ENCODE measurements at places on chromosomes 5 and 9.

- no peak for DNase-seq
These were observed 1.9 kb downstream of the GDA start for GRCh38 chr9:72151104-72151503.

GRCh38 chr5:73008831-73009230 lies 53.0 kb downstream of the FCHO2 start:
- no peak for DNase-seq

GRCh38 chr5:131545845-131546244 lies 89.2 kb downstream of the RAPGEF6 start:
- DNase-seq, result no peak

GRCh38 chr5:2538169-2538568 lies 213.3 kb downstream of the IRX2 start:
- DNase-seq, result no peak

DNA sequence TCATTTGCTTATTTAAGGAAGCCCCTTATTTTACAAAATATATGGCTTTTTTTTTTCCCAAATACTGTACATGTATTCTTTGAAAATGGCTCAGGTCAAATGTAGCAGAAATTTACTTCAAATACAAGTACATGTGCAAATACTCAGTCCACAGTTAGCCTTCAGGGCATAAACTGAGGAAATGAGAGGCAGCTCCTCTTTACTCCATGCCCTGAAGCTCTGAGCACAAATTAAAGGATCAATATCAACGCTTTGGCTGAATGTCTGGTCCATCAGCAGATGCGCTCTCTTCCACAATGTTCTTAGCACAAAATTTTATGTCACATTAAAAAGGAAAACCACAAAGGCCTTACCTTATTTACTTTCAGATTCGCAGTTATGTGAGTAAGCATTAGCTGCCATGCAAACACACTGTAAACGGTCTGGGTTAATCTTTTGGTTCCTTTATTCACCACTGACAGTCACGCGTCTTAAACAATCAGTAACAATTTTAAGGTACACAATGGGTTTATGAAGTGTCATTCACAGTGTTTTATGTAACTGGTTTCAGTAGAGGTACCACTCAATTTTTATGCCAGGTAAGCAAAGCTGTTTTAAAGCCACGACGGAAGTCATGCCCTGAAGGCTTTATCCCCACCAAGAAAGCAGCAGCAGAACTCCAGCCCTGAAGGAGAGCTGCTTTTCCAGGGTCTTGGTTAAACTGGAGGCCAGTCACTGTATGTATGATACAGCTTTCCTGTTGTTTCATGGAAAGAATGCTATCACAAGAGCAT lies 103.4 kb downstream of the OTULIN start:
- DNase-seq, result peak; percentile 11

DNA sequence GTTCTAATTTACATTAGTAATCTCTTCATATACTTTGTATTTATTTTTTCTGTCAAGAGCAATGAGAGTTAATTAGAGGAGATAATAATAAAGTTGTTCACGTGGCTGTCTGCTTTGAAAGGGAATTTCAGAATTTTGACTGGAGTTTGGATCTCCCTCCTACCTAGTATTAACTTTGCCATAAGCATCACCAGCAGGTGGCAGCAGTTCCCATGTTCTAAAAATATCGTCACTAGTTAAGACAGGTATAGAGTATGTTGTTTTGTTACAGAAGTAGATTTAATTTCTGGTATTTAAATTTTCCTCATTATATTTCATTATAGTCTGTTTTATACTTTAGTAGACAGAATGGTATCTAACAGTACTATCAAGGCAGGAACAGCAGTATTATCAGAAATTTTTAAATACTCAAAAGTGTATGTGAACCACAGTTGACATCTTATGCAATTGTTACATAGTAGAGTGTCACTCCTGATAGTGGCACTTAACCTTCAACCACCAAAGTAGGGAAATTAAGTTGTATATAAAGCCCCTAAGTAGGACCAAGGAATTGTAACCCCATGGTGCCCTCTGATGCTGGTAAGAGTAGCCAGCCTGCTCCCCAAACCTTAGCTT lies 20.4 kb downstream of the GNPDA1 start:
- peak; percentile 81 for DNase-seq

DNA sequence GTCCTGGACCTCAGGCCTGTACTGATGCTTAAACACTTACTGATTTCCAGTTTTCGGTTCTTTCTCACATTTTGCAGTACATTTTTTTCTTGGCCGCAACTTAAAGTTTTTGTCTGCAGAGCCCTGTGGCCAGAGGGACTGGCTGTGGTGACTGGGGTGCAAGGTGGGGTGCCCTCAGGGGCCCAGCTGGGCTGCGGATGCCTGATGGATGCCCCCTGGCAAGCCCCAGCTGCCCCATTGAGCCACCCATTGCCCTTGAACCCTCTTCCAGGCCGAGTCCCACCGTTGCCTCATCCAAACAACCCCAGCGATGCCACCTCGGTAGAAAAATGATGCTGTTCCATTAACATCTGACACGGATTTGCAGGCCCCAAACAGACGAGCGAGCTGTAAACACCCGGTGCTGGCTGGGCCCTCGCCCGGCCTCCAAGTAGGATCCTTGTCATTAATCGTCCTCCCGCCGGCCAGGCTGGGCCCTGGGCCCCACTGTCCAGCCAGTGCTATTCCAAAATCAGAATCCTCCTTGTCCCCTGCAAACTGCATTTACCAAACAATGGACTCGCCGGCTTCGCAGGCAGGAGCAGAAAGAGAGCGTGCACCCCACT lies 107.9 kb downstream of the PHF2 start:
- DNase-seq, result no peak

DNA sequence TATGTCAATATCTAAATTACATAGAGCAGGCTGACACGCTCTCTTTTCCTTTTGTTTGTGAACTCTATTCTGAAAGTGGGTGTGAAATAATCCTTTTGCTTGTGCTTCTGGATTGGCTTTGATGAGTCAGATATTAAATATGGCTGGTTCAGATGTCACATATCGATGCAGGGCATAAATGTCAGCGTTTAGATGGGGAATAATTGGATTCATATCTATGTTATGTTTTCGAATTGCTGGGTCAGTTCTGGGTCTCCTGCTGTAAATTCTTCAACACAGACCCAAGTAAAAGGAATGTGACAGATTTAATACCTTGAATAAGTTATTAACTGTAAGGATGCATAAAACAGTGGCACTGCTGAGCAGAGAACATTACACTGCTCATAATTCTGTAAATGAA lies 118.7 kb upstream of the SNX2 start:
- no peak for DNase-seq

DNA sequence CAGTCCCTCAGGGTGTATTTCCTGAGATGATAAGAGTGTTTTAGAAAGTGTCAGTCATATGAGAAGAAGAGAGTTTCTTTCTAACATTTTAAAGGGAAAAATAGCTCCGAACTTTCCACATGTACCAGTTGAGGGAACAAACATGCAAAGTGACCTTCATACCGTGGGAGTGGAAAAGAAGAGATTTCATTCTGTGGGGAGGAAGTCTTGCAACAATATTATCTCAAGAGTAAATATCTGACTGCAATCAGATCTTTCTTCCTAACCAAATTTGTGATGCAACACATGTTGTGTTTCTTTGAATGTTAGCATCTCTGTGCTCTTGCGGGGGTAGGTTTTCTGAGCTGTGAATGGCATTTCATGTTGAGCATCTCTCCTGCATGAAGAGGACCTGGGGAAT lies 30.6 kb downstream of the ANKRD55 start:
- no peak for DNase-seq

DNA sequence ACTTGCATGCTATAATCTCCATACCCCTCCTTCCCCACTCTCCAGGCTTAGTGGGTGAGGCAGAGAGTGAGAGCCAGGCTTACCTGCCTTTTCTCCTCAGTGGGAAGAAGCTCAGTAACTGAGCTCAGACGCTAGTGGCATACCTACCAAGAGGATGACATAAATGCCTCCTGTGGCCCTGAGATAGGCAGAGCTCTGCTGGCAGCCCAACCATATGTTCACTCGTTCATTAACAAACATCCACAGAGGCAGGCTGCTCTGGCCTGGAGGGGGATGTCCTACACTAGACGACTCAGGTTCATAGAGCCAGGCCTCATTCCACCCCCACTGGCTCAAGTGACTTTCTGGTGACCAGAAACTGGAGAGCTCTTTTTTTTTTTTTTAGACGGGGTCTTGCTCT lies 81.3 kb downstream of the THBS4 start:
- DNase-seq, result no peak

GRCh38 chr5:38576961-38577684 lies 20.7 kb upstream of the LIFR start:
- no peak for DNase-seq

DNA sequence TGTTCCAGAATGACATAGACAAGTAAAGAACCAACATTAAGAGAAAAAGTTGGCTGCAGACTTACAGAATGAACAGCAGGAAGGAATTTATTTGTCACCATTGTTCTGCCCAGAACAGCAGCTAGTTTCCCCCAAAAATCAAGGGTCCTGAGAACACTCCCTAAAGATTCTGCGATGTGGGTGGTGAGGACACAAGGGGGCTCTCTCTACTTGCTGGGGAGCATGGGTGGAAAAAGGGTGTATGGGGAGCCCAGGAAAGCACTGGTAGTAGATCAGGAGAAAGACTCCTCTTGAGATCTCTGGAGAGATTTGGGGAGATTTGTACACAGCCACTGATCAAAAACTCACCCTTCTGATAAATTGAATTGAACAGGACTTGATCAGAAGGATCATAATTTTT lies 316.5 kb downstream of the KCTD16 start:
- no peak for DNase-seq

DNA sequence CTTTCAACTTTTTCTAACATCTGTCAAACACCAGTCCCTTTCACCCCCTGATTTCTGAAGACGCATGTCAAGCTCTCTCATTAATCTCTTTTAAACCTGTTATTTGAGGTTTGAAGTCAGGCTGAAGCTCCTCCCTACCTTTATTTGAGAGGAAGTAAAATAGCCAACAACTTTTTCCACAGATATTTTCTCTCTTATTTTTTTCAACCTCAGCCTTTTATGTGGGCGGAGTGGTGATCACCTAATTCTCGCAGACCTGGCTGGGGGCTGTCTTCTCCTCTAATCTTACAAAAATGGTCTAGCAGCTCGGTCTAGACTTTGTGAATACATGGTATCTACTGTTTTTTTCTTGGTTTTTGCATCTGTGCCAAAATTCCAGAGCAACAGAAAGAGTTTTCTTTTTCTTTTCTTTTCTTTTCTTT lies 395.7 kb upstream of the ACTBL2 start:
- no peak for DNase-seq

DNA sequence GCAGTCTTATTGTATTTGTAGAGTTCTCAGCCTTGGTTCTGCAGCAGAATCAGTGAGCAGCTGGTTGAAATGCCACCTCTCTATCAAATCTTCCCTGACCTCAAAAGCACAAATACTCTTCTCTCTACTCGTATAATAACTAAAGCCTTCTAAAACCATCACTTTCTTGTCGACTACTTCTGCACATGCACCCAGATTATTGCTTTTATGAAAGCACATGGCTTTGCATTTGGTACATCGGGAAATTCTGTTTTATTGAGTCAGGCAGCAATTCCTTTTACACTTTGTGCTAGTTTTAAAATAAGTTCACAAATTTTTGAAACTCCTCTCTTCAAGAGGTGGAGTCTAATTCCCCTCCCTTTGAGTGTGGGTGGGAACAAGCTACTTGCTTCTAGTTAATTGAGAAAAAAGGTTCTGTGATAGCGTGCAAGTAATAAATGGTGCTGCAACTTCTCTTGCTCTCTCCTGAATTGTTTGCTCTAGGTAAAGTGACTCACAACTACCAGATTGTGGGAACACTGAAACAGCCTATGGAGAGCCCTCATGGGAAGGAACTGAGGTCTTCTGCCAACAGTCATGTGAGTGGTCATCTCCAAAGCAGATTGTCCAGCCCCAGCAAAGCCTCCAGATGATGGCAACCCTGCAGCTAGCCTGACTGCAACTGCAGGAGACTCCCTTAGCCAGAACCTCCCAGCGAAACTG lies 66.0 kb upstream of the TAF1L start:
- no peak for DNase-seq

GRCh38 chr5:1570975-1571374 lies 47.2 kb upstream of the LPCAT1 start:
- DNase-seq, result no peak

GRCh38 chr5:154395407-154396106 lies 50.2 kb upstream of the SAP30L start:
- no peak for DNase-seq

DNA sequence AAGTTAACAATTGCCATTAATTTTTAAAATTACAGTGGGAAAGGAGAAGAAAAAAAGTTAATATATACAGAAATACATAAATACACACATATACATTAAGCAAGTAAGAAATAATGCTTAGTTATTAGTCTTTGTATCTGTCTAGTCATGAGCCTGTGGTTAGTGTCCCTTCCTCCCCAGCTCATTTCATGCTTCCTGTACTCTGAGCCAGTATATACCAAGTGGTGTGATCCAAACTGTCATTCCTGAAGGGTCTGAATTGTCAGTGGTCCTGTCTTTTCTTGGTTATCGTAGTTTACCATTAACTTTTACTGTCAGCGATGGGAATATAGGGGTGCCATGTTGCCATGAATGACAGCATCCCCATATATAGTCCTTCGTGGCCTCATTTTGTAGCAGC lies 24.2 kb upstream of the STOM start:
- DNase-seq, result peak; percentile 23

- no peak for DNase-seq
These were observed 2.7 kb upstream of the BTNL9 start for GRCh38 chr5:181037365-181037861.

GRCh38 chr5:43663916-43664315 lies 60.9 kb downstream of the NNT start:
- DNase-seq, result no peak

- DNase-seq, result no peak
These were observed 48.2 kb downstream of the ANXA1 start for GRCh38 chr9:73199886-73200285.

DNA sequence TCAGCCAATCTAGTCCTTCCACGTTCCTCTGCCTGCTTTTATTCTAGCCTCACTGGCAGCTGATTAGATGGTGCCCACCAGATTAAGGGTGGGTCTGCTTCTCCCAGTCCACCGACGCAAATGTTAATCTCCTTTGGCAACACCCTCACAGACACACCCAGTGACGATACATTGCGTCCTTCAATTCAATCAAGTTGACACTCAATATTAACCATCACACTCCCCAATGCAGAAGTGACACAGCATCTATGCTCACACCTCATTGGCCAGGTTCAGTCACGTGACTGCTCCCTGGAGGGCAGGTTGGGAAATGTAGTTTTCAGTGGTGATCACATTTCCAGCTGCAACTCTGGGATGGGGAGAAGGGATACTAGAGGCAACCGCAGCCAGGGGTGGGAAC lies 13.0 kb downstream of the SUSD3 start:
- no peak for DNase-seq

DNA sequence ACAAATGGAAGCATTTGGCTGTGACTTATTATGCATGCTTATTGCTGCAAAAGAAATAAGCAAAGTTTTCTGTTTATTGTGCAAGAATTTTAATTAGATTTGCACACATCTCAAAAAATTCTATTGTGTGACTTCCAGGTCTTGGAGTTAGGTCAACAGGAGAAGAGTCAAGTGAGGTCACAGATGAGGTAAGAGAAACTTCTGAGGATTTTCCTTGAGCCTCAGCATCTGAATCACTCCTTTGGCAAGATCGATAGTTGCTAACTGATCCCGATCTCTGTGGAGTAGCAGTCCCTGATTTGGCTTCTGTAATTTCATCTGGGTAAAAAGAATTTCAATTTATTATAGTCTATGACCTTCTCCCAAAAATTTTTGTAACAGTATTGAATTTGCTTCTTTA lies 6.9 kb upstream of the TTC33 start:
- DNase-seq, result no peak

GRCh38 chr9:27344776-27345175 lies 47.8 kb upstream of the EQTN start:
- no peak for DNase-seq

All from T-helper 1 cell (primary cell).